Thoracic aorta endothelial cell (primary cell): ENCODE measurements at places on chromosomes 7 and 10. TPM values are rescaled to one million over a fixed set of nuclear protein-coding genes. Genes with fewer than 3 reads are reported as not detected.

VIM gene
- total RNA-seq = 7,081 and 8,810 TPM in 2 replicates

IL15RA gene
- total RNA-seq = 14.9 and 26.6 TPM in 2 replicates

REPIN1 gene
- 86.7 and 123 TPM in 2 replicates for total RNA-seq

CPN1 gene
- total RNA-seq = not detected in 2 replicates

P4HA1 gene
- 89.1 and 141 TPM in 2 replicates for total RNA-seq

TMEM273 gene
- total RNA-seq = 4.7 and 4.8 TPM in 2 replicates

SCART1 gene
- total RNA-seq = 0.66 and 0.86 TPM in 2 replicates

ETV1 gene
- total RNA-seq = 8.8 and 15.2 TPM in 2 replicates

TMEM229A gene
- total RNA-seq = not detected in 2 replicates

COL28A1 gene
- total RNA-seq = not detected in 2 replicates
